ENCODE measurements at places on chromosomes 5 and 9.

- peak; percentile 22 for DNase-seq
These were observed at the start of gene SH3RF2 for GRCh38 chr5:145936401-145937131. SH3RF2 (plus strand) TSS chr5:145936578; CDS start chr5:145937929, 1,351 bp downstream.

- no peak for DNase-seq
These were observed 69.3 kb downstream of the ANKRD31 start for GRCh38 chr5:75167345-75167744.

DNA sequence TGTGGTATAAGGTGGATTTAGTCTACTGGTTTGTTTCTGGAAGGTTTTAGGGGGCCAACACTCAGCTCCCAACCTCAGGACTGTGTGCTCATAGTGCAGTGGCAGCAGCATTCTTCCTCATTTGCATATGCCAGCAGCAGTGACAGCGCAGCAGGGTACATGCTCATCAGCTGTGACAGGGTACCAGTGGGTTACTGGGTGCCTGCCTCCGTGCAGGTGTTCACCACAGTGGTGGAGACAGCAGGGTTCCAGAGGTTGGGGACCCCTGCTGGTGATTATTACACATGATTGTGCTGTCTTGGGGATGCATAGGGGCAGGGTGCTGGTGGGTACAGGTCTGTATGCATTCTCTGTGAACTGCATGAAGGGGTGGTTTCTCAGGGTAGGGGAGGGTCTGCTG is 45.5 kb upstream of the IFNE start:
- no peak for DNase-seq

- DNase-seq, result no peak
These were observed 68.2 kb downstream of the PIK3R1 start for GRCh38 chr5:68283766-68284165.

DNA sequence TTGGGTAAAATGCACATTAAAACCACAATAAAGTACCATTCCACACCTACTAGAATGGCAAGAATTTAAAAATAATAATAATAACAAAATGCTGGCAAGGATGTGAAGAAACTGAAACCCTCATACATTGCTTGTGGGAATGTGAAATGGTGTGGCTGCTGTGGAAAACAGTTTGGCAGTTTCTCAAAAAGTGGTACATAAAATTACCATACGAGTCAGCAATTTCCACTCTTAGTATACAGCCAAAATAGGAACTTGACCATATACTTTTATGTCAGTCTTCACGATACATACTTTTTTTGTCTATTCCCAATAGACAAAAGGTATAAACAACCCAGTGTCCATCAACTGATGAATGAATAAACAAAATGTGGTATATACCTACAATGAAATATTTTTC is 15.6 kb downstream of the FKBP15 start:
- DNase-seq, result no peak

DNA sequence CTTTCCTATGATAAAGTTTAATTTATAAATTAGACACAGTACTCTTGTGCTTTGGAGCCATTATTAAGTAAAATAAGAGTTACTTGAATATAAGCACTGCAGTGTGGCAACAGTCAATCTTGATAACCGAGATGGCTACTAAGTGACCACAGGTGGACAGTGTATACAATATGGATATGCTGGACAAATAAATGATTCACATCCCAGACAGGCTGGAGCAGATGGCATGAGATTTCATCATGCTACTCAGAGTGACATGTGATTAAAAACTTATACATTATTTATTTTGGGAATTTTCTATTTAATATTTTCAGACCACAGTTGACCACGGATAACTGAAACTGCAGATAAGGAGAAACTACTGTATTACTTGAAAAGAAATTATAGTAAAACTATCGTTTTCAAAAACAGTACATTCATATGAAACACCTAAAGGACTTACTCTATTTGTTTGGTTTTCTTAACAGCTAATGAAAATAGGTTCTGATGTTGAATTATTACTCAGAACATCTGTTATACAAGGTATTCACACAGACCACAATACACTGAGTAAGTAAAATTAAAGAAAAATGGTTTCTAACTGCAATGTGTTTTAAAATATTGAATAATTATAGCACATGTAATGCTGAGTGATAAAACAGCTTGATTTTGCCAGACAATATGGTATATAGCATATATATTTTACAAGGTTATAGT is 16.0 kb downstream of the LYRM7 start:
- no peak for DNase-seq

DNA sequence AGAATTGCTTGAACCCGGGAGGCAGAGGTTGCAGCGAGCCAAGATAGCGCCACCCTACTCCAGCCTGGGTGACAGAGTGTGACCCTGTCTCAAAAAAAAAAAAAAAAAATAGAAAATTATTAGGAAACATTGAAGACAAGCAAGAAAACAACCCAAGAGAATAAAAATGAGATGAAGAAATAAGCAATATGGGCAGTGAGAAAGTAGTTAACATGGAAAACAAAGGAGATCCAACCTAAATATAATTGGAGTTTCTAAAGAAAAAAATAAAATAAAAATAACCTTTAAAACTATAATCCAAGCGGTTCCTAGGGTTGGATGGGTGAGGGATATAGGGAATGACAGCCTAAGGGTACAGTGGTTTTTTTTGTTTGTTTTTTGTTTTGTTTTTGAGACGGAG is 71.9 kb downstream of the FBXW11 start:
- no peak for DNase-seq

- no peak for DNase-seq
These were observed 15.8 kb upstream of the RAPGEF1 start for GRCh38 chr9:131755541-131756198.

GRCh38 chr5:15598294-15598902 is 98.4 kb downstream of the FBXL7 start:
- peak; percentile 12 for DNase-seq

DNA sequence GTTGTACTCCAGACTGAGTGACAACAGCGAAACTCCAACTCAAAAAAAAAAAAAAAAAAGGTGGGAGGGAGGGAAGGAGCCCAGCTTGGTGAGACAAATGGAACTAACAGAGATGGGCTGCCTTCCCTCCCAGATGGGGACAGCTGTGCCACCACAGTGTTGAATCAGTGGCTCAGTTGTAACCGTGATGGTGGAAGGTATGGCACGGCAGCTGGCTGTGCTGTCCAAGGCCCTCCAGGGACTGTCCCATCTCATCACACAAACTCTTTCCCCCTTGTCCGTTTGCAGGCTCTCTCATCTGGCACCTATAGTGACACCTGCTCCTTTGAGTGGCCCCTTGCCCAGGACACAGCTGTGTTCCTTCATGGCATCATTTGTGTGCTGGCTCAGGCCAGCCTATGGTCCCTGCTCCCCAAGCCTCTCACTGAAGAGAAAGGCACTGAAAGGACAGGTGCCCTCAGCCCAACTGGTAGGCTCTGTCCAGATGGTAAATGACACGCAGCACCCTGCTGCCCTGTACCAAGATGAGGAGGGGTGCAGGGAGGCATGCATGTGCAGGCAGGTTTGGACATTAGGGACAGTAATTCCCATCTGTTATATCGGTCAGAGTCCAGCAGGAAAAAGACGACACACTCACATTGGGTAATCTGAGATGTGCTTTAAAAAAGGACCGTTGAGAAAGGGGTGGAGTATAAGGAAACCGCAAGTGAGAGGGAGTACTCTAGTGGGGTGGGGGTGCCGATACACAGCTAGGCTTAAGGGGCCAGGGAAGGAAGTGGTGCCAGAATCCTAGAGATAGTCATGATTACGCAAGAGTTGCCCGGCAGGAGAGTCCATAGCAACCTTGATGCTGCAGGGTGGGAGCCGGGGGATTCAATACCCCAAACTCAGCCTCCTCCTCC is 4.3 kb downstream of the SMIM33 start:
- DNase-seq, result no peak

DNA sequence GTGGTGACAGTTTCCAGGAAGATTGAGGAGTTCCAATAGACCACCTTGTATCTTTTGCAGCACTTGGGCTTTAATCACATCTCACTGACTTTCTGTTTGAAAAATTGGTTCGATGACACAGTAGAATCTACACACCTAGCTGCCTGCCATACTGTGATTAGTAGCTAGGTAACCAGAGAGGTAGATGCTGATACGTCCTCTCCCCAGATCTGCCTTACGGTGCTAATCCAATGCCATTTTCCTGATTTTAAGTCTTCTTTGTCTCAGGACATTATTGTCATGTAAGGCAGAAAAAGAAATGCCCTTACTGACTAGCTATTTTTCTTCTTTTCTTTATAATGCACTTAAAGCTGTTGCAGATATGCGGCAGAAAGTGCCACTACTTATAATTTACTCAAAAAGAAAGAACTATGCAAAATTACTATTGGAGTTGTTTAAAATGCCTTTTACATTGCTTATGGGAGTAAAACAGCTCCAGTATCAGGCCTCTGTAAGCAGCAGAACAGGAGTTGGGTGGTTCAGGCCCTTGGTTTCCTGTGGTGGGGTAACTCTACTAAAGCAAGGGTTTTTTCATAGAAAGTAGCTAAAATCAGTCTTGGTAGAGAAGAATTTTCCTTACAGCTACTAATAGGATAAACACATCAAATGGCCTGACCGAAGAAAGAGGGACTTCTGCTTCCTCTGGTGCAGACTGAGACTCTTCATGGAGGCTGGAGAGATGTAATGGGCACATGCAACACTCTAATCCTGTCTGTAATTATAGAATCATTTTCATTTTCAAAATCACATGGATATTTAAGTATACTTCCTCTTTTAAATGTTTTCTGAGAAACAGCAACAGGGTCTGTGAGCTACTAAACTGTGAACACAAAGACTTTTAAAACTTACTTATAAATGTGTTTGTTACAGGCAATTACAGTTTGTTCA is 177.2 kb downstream of the MAPKAP1 start:
- no peak for DNase-seq

DNA sequence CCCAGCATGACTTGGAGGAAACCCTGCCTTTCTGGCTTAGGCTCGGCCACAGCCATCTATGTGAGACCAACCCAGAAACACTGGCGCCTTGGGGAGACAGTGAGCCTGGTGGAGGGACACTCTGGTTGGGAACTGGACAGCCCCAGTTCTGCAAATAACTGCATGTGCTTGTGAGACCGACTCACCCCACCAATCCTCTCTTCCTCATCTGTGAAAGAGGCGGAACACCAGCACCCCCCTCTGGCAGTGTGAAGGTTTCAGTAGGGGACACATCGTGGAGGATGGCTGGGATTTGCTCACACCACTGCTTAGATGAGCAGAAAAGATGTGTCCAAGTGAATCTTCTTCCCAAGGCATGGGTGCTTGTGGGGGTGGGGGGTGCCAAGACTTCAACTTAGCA is 43.4 kb upstream of the N4BP3 start:
- peak; percentile 23 for DNase-seq

GRCh38 chr9:91062281-91062680 is 260.7 kb downstream of the SYK start:
- no peak for DNase-seq

- no peak for DNase-seq
These were observed 230.2 kb downstream of the CD180 start for GRCh38 chr5:66966439-66966838.

DNA sequence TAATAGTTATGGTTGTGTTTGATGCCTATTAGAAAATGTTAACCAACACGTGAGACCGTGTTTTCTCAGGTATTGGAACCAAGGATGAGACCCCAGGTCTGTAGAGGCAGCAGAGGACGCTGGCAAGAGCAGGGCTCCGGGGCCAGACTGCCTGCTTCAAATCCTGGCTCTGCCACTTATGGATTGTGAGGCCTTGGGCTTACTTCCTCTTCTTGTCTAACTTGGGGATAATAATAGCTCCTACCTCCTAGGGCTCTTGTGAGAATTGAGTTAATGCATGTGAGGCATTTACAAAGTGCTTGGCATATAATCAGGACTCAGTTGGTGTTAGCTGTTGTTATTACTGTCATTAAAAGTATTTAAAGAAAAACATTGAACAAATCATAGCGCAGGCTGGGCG is 85.5 kb upstream of the PITX1 start:
- DNase-seq, result no peak

GRCh38 chr9:125261501-125262293 is at the start of gene GAPVD1:
GAPVD1 (plus strand) TSS chr9:125261826; CDS start chr9:125298922, 37,096 bp downstream.
- peak; percentile 96 for DNase-seq

DNA sequence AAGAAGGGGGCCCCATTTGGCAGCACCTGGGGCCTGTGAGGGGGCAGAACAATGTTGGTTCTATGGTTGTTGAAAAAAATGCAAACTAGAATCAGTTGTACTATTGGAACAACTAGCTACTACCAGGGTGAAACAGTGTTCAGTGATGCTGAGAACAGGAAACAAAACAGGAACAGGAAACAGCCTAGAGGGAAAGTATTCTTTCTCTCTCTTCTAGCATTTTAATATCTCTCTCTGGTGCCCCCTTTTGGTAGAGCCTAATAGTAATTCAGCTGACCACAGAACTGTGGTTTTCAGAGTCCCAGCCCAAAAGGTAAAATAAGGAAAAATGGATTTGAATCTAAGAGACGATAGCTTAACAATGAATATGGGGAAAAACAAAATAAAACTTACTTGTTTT is 138.0 kb upstream of the KCNN2 start:
- DNase-seq, result peak; percentile 10

DNA sequence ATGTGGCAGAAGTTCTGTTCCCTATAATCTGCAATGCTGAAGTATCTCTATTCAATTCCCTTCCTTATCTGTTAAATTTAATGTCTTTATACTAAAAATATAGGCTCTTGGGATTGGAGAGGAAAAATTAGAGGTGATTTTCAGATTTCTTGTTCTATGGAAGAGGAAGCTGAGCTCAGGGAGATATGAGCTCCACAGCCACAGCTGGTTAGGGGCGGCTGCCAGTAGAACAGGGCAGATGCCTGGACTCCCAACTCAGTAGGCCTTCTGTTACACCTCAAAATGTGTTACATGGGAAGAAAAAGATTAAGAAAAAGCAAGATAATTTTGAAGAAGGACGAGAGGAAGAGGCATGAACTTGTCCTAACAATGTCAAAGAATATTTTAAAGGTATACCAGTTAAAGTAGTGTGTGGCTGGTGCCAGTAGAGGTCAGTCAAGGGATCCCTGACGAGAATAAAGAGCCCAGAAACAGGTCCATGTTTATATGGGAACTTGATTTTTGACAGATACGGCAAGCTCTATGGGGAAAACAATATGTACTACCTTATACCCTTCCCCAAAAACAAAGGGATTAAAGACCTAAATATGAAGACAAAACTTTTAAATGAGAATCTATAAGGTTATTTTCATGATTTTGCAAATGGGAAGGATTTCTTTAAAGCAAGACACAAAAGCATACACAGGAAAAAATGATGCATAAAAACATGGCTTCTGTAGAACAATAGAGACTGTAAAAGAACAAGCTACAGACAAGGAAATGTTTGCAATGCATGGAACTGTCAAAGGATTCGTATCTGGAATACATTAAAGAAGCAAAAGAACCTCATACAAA is 28.7 kb downstream of the DNAJC21 start:
- peak; percentile 45 for DNase-seq

- DNase-seq, result no peak
These were observed 17.3 kb downstream of the VAV2 start for GRCh38 chr9:133974631-133975341.

DNA sequence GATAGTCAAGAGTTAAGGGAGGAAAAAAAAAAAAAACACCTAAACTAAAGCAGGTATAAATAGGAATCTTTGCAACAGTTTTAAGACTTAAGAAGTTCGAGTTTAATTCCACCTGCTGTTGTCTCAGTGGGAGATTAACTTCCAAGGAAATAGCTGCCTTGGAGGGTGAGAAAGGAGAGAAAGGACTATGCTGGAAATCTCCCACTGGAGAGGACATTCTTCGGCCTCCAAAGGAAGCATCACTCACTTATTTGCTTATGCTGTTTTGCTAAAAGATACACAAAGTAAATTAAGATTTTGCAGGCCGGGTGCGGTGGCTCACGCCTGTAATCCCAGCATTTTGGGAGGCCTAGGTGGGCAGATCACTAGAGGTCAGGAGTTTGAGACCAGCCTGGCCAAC is 317.9 kb upstream of the MPDZ start:
- DNase-seq, result no peak

- no peak for DNase-seq
These were observed 38.2 kb downstream of the TRIP13 start for GRCh38 chr5:930866-931265.

- no peak for DNase-seq
These were observed 26.4 kb downstream of the TRIM14 start for GRCh38 chr9:98092613-98092931.

All from kidney capillary endothelial cell (primary cell).